Activated CD8-positive, alpha-beta memory T cell treated with anti-CD3 and anti-CD28 coated beads for 4 hours (primary cell): ENCODE measurements at places on chromosomes 2 and 18.

DNA sequence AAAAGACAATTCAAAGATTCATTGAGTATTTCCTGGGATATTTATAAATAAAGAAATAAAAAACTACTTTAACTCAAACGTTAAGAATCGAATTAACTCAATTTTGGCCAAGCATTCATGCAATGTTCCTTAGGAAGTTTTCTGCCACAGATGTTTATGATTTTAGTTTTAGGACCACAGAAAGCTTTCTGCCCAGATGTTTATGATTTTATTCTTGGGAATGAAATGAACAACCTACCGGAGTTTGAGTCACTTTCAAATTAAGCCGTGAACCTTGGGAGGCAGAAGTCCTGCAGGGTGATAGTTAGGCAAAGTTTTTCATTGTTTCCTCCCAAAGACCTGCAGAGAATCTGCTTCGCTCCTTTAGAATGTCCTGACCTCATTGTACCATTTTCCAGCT lies 34.7 kb upstream of the MBP start:
- DNase-seq, result no peak

DNA sequence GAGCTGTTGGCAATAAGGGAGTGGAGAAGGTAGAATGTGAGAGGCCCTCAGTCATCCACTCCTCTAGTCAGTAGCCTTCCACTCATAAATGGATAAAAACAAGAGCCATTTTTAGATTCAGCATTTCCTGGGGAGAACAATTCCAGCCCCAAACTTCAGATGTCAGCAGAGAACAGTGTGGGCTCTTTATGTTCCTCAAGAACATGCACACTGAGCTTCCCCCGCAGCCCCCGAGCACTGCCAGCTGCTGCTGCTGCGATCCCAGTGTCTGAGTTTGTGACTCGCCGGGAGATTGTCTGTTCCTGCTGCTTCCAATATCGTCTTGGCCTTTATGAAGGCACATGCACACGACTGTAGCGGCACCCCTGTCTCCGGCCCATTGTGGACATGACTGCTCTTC lies 143.7 kb upstream of the CTNNA2 start:
- DNase-seq, result no peak

DNA sequence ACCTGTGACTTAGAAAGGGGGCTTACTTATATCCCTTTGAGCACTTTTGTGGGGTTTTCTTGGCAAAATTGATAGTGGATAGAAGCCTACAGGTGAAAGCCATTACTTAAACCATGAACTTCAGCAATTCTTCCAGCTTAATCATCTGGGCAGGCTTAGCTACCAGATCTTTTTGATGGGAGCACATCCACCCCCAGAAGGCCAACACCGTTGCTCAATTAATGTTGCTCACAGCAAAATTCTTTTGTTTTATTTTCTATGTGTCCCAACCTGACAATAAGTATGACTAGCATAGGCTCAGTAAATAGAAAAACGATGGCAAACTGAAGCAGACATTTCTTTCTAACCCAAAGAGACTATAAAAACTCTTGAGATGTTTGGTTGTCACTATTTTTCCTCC lies 269.4 kb upstream of the TCF4 start:
- DNase-seq, result no peak

DNA sequence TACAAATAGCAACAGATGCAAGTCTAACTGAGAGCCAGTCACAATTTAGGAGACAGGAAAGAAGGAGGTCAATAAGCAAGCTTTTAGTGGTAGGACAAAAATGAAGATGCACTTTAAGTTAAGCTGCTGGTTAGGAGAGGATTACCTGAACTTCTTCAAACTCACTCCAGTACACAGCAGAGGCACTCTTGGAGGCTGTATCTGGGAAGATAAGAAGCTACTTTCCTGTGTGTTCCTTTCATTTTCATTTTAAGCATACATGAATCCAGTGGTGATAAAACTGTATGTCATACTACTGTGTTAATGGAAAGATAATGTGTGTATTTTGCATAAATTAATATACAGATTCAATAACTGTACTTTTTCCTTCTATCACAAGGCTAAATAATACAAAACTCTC lies 49.6 kb downstream of the HYCC2 start:
- no peak for DNase-seq

GRCh38 chr2:42957109-42957860 lies 164.9 kb upstream of the HAAO start:
- no peak for DNase-seq

DNA sequence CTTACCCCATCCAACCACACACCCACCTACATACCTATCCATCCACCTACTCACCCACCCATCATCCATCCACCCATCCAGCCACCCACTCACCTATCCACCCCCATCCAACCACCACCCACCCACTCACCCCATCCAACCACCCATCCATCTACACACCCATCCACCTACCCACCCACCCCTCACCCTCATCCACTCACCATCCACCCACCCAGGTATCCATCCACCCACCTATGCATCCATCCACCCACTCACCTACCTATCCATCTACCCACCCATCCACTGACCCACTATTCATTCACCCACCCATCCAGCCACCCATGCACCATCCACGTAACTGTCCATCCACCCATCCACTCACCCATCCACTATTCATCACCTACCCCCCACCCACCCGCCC lies 194.8 kb downstream of the EIPR1 start:
- DNase-seq, result no peak

DNA sequence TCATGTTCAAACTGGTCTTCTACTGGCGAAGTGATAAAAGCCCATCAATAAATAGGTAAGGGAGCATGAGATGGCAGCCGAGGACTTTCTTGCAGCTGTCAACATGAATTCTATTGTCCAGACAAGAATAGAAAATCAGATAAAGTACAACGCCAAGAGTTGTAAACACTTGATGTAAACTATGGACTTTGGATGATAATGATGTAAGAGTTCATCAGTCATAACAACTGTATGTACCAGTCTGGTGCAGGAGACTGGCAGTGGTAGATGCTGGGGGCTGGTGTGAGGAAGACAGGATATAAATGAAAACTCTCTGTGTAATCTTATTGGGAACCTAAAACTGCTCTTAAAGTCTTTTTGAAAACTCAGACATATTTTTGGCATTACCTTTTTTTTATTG lies 155.9 kb upstream of the RASGRP3 start:
- no peak for DNase-seq

DNA sequence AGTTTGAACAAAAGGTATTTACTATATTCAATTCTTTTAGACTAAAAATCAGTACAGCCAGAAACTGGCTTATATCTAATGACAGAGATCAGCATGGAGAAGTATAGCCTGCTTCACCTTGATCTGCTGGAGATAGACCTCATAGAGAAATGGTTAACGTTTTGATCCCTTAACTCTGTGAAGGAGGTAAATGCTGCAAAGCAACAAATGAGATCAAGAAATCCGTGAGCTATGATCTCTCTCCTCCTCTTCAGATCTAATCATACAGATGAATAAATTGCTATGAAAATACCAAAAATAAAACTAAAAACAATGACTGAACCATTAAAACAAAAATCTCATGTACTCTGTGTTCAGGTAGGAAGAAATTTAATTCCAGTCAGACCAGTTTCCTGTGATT lies 42.8 kb downstream of the KLHL14 start:
- no peak for DNase-seq

DNA sequence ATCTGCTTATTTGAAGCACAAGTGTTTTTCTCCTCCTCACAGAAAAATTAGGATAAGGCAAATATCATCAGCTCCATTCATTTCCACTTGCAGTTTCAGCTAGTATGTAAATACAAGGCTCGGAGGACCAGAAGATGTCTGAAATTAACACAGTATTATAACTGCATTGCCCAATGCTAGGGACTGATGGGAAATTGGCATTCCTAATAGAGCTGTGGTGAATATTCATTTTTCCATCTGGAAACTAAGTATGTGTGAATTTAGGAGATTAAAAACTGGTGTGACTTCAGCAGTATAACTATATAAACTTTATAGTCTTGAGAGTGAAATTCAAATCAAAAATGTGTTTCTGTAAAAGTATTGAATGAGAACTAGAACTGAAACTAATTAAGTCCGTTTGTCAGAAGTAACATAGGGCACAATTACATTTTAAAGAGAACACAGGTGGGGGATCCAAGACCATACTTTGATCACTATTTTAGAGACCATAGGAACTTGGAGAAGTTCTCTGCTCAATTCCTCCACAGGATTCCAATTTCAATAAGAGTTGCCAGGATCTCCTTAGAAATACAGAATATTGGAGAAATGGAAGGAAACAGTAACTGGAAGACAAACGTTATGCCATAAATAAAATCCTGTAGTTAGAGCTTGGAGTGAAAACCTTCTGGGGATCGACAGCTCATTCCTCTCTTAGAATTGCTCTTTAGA lies 12.1 kb upstream of the ITGA6 start:
- DNase-seq, result no peak

GRCh38 chr2:230956827-230957755 lies 32.0 kb upstream of the GPR55 start:
- DNase-seq, result no peak

DNA sequence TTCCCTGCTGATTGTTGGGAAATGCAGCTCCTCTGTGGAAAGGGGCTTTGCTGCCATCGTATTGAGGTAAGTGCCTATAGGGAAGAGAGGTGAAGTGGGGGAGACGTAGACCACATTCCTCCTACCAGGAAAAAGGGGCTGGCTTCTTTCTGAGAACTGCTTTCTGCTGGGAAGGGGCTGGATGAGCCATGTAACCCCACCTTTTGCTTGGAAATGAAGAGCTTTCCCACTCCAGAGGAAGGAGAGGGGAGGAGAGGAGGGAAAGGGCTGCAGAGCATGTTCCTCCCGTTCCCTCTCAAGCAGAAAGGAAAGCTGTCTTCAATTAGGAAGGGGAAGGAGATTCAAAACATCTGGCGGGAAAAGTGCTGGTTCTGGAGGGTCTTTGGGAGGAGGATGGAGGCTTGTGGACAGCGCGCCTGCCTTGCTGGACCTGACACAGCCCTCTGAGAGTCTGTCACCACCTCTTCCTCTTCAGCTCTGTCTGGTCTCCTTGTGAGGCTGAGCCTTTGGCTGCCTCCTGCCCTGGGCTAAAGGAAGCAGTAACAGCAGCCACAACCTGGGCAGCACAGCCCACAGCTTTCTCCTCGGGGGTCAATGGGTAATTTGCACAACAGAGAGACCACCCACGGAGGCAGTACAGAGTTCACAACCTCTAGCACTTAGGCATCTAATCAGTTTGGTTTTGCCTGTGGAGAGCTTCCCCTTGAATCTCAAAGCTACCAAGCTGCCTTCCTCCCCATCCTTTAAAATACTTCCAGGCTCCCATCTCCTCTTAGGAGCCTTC lies 410.0 kb upstream of the TNP1 start:
- no peak for DNase-seq

- DNase-seq, result no peak
Measured at GRCh38 chr2:147639891-147640290, 204.9 kb upstream of the ACVR2A start.

DNA sequence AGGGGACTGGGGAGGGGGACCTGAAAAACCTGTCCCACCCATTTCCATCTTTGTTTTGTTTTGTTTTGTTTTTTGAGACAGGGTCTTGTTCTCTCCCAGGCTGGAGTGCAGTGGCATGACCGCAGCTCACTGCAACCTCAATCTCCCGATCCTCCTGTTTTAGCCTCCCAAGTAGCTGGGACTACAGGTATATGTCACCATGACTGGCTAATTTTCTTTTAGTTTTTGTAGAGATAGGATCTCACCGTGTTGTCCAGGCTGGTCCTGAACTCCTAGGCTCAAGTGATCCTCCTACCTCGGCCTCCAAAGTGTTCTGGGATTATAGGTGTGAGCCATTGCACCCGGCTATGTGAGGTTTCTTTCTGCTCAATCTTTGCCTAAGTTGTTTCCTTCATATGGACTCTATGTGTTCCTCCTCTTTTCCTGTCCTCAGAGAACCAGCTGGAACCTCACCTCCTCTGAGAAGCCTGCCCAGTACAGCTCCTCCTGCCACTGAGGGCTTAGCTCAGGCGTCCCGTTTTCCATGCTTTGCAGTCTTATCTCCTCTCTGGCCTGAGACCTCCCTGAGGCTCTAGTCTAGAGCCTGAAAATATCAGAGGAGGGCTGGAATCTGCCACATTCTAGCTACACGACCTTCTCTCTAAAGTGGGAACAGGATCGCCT lies 74.8 kb downstream of the HS1BP3 start:
- DNase-seq, result no peak

- DNase-seq, result no peak
Measured at GRCh38 chr2:217000406-217000805, 140.5 kb upstream of the TNP1 start.

DNA sequence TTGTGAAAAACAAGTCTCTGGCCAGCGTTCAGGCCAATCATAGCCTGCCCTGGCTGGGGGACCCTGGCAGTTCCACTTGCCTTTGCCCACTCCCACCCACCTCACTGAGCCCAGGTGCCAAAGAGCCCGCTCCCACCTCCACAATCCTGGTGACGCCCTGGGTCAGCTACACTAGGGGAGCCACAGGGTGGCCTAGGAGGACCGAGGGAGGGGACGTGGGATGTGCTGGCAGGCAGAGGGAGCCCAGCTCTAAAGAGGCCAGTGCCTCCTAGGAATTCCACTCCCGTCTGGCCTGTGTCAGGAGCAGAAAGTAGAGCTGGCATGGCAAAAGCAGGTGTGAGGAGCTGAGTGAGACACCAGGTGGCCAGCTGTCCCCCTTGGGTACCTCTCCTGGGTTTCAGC lies 49.3 kb downstream of the TNS1 start:
- no peak for DNase-seq

- no peak for DNase-seq
Measured at GRCh38 chr2:170240629-170241028, 62.7 kb downstream of the MYO3B start.

DNA sequence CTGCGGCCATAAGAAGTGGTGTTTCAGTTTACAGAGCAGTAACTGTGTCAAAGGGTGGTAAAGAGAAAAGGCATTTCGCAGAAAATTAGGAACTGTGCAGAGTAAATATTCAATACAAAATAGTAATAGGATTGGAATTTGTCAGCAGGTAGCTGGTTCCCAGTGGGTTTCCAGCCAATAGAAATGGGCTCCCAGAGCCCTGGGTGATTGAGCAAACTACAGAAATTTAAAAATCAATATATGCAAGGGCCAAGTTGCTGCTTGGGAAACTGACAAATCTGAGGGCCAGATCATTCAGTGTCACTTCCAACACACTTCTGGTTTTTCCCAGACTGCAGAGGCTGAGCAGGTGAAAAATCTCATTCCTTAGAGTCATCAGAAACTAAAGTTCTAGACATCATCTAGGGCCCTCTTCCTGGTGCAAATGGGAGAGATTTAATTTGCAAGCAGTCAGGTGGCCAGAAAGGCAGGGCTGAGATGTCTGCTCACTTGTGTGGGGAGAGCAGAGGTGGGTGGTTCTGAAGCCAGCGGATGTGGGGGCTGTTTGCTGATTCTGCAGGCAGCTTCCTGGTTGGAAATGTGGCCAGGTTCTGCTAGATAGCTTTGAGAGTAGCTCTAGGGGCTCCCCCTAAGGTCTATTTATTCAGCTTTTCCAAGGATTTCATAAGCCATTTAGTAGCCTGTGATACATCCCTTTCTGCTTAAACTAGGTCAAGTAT lies 182.4 kb downstream of the NCK2 start:
- DNase-seq, result peak; percentile 30

GRCh38 chr2:21175895-21176646 lies 52.3 kb downstream of the TDRD15 start:
- no peak for DNase-seq

- no peak for DNase-seq
Measured at GRCh38 chr18:43868497-43868995, 591.3 kb upstream of the SYT4 start.
